Tibial nerve (tissue), 4 donors: ENCODE measurements at places on chromosomes 13 and 19.

DNA sequence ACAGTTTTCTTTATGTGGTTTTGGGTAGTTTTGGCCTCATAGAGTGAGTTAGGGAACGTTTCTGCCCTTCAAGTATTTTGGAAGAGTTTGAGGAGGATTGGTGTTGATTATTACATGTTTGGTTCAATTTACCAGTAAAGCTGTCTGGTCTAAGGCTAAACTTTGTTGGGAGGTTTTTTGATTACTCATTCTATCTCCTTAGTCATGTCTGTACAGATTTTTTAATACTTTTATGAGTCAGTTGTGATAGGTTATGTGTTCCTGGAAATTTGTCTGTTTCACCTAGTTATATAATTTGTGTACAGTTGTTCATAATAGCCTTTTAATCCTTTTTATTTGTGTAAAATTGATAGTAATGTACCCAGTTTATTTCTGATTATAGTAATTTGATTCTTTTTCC, 20.4 kb downstream of the RNF17 start:
- DNase-seq: no peak

DNA sequence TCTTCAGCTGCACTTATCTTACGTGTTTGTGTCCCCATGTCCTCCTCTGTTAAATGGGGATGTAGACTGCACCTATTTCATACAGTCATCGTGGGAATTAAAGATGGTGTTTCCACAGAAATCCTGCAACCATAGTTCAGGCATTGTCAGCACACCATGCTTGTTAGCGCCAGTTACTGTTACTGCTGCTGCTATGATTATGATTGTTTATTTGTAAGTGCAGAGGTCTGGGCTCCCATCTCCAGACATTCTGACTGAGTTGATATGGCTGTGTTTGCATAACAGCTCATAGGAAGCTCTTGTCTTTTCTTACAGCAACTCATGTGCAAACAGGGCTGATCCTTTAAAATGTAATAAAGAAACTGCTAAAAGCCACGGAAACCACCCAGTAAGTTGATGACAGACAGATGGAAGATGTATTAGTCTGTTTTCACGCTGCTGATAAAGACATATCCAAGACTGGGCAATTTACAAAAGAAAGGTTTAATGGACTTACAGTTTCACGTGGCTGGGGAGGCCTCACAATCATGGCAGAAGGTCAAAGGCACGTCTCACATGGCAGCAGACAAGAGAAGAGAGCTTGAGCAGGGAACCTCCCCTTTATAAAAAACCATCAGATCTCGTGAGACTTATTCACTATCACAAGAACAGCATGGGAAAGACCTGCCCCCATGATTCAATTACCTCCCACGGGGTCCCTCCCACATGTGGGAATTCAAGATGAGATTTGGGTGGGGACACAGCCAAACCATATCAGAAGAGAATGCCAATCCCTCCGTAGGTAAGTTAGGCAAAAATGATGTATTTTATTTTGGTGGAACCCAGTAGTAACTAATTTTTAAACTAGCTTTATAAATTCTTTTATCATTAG, 1.6 kb downstream of the ZSCAN5A start:
- no peak for DNase-seq

DNA sequence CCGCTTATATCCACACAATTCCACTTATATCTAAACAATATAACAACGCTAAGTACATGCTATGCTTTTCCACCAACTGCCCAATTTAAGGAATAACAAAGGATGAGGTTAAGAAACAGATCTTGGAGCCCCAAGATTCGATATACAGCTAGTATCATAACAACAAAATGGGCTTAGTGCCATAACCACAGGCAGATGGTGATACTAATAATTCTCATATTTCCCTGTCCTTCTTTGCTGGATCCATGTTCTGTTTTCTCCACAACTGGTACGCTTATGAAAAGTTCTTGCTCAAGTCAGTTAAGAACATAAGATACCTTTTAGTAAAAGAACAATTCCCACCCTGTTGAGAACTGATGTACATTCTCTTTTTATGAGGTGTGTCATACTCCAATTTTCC, 33.9 kb downstream of the CAB39L start:
- DNase-seq: no peak

DNA sequence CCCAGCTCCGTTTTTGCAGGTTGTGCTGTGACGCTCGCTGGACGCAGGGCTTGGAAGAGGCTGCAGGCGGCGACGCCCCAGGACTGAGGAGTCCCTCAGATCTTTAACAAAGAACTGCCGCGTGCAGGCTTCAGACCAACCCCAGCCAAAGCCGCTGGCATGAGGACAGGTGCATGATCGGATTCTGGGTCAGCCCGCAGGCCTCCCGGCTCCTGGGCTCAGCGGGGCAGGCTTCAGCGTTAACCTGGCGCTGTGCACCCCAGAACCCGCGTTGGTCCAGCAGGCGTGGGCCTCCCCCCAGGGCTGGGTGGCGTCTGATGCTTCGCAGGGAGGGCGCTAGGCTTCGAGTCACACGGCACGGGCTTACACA, 920 bp upstream of the TIMM13 start:
- DNase-seq: no peak

- no peak for DNase-seq
These were observed 11.1 kb downstream of the GRAMD1A start for GRCh38 chr19:35011091-35011689.

DNA sequence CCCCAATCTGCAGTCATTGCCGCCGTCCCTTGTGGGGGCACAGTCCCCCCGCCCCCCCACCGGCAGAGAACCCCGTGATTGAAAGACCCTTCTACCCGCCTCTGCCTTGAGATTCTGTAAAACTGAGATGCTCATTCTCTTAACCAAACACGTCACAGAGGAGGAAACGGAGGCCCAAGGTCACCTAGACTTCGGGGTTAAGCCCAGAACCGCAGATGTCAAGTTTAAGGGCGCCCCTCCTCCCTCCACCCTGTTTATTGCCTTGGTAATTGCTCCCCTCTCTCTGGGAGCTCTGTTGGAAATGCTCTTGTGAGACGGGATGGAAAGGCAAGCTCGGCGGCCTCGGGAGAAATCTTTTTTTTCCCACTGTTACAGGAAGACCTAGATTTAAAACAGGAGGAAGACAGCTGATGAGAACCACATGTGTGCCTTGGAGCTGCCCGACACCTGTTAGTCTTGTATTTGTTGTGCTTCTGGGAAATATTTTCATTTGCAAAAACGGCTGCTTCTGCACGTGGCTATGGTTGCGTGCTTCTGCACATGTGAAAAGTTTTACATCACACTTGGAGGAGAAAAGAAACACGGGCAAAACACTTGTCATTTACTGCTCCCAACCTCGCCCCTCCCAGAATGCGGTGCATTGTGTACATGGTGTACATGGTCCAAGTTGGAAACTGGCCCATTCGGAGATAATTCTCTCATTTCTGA, 1.1 kb upstream of the MED26 start:
- DNase-seq: peak; percentile 55

DNA sequence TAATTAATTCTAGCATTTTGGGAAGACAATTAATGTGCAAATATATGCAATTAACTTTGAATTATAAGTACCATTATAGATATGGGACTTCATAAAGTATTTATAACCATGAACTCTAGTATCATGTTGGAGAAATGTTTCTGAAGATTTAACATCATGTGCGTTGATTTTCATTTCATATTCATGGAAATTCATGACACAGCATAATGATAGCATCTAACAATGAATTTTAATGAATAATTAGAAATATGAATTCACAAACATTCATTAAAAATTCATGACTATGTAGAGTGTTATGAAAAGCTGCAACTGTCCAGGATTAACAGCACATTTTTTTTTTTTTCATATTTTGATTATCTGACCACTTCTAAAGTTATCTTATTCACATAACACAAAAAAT, 70.1 kb upstream of the KLHL1 start:
- DNase-seq: no peak

DNA sequence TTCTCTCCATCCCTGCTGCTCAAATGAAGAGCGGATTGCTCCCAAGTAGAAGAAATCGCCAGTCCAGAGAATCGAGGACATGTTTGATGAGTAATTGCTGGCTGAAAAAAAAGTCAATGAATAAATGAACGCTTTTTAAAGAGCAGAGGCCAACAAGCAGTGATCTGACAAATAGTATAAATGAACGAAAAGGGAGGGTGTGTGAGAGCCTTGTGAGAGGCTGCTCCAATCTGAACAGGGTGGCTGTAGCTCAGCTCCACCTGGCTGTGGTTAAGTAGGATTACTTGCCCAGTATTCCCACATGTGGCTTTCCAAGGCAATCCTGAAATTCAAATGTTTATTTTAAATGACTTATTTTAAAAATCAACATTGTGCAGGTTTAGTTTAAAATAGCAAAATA, 117.1 kb downstream of the TSHZ3 start:
- no peak for DNase-seq

DNA sequence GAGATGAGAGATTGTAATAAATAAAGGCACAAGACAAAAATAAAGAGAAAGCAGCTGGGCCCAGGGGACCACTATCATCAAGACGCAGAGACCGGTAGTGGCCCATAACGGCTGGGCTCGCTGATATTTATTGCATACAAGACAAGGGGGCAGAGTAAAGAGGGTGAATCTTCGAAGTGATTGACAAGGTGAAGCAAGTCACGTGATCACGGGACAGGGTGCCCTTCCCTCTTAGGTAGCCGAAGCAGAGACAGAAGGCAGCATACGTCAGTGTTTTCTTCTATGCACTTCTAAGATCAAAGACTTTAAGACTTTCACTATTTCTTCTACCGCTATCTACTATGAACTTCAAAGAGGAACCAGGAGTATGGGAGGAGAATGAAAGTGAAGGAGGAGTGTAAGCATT, 4.6 kb upstream of the PRKCG start:
- DNase-seq: no peak

GRCh38 chr13:100478107-100478809, 110.3 kb downstream of the GGACT start:
- no peak for DNase-seq

GRCh38 chr19:34244611-34245299, 9.6 kb upstream of the GARRE1 start:
- DNase-seq: no peak

DNA sequence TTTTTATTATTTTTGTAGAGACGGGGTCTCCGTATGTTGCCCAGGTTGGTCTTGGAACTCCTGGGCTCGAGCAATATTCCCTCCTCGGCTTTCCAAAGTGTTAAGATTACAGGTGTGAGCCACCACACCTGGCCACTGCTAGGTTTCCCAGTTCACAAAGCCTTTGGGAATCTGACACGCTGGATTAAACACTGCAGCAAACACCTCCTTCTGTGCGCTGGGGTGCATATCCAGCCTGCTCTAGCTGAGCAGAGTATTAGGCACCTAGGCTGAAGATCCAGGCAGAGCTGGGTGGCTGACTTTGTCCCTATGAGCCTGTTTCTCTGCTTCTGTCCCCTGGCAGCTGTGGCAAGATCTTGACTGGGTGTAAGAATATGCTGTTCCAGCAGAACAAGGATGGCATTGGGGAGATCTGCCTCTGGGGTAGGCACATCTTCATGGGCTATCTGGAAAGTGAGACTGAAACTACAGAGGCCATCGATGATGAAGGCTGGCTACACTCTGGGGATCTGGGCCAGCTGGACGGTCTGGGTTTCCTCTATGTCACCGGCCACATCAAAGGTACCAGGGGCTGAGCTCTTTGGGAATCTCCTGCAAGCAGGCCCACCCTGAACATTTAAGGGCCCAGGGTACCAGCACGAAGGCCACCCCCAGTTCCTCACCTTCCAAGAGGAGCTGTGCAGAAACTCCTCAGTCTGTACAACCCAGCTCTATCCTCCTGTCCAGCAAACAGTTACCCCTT, 49.8 kb downstream of the ACSBG2 start:
- DNase-seq: no peak

DNA sequence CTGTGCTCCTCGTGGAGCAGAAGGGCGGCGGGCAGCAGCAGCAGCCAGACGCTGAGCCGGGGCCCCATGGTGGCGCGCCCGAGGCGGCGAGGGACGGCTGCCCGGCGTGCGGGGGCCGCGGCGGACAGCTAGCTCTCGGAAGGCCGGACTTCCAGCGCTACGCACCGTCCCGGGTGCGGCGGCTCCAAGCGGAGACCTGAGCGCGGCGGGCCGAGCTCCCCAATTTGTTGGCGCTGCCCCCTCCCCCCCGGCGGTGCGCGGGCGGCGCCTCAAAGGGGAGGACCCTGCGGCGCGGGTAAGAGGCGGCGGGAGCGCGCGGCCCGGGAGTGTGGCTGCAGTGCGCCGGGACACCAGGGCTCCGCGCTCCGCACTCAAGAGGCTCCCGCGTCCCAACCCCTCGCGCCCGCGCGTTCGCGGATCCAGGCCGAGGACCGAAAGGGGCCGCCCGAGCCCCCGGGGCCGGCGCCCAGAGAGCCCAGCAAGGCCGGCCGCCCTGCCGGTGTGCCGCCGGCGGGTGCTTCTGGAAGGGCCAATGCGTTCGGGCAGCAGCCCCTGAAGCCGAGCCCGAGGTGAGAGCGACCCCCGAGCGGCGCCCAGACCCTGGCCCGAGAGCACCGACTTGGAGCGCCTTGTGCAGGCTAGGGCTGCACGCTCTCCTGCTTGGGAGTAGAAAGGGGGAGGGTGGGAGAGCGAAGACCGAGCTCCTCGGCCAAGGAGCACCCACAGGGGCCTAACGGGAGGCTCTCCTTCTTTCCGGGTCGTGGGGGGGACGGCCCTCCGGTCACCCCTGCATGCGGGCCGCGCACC, at the start of the genes COL4A1 and COL4A2:
TSS of gene COL4A1 (minus strand) at position 198 of the 807 bp plus-strand sequence. CDS start at position 68, 130 bp downstream.
TSS of gene COL4A2 (plus strand) at position 325 of the 807 bp plus-strand sequence. CDS start 620 bp downstream, outside the sequence.
- peak; percentile 77 for DNase-seq

GRCh38 chr19:56294549-56294948, 20.1 kb downstream of the ZSCAN5A start:
- no peak for DNase-seq

DNA sequence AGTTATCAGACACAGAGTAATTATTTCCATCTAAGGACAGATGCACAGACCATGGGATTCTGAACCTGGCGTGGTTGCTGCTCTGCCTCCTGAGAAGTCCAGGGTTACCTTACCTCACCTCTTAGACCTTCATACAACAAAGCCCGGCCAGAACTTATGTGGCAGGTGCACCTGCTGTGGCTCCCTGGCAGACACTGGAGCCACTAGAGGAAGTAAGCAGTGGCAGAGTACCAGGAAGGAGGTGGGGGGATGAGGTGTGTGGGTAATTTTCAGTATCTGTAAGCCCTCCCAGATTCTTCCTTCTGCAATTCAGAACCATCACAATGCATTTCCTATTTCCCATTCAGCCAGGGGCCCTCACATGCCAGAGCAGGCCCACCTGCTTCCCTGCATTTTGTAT, 106.1 kb upstream of the DOCK9 start:
- no peak for DNase-seq

DNA sequence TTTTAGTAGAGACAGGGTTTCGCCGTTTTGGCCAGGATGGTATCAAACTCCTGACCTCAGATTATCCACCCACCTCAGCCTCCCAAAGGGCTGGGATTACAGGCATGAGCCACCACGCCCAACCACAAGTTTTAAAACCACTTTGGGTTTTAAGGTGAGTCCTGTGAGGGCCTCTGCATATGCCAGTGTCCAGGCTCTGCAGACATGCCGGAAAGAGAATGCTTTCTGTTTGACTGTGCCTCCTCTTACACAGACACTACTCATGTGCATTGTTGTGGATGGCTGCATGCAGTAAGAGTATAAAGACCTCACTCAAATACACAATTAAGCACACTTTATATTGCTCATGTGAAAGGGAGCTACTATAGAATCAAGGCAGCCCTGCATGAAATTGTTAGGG, 20.8 kb upstream of the SLC25A30 start:
- DNase-seq: no peak

- DNase-seq: no peak
These were observed 1.7 kb downstream of the CNMD start for GRCh38 chr13:52737965-52738364.

GRCh38 chr13:46507981-46508380, 45.0 kb upstream of the LRCH1 start:
- no peak for DNase-seq
